Activated T-helper 1 cell treated with anti-CD3 and anti-CD28 coated beads, Interleukin-2, amount 50 U/mL, for 16 hours (primary cell): ENCODE measurements at places on chromosomes 2 and 18.

GRCh38 chr2:190514676-190515075 lies 19.8 kb downstream of the NEMP2 start:
- DNase-seq = no peak

- no peak for DNase-seq
Observed at GRCh38 chr18:3898861-3899613, 449.1 kb downstream of the TGIF1 start.

GRCh38 chr2:216857131-216857550 lies 2.7 kb downstream of the TNP1 start:
- no peak for DNase-seq

DNA sequence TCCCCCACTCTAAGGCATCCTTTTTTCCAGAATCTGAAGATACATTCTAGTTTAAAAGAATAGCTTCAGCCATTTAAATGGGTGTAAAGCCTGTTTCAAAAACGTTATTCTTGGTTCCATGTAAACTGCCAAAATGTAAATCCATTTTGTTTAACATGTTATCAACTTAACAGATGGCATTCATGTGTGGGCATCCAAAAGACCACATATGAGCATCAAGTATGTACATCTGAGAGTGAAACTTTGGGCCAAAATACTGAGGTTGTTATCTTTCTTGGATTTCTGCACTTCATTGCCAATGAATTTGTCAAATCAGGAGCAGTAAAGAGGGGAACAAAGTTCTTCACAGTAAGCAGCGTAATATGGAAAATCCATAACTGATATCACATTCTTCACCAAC lies 395.4 kb downstream of the ZNF804A start:
- DNase-seq = no peak

DNA sequence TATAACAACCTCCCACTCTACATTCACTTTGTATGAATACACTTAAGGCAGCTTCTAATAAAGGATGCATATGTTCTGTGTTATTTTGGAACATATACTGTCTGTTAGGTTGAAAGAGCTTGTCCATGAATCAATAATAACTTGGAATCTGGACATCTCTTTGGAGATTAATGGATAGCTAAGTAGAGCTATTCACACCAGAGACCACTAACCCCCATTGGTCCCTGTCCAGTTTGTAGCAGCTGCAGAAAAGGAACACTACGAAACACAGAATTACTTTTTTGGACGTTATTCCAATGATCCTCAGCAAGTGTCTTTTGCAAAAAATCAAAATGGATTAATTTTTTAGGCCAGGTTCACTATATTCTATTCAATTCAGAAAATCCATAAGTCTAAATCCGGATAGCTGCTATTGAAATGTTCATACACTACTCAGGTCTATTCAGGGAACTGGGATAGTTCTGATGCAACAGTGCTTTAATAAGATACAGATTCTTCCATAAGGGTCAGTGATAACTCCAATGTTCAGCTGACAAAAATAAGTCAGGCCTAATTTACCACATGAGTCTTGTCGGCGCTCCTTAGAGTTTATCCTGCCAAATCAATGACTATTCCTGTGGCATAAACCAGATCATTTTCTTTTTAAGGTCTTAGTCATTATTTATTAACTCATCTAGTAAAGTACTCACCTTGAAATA lies 44.2 kb downstream of the NRXN1 start:
- DNase-seq = no peak

DNA sequence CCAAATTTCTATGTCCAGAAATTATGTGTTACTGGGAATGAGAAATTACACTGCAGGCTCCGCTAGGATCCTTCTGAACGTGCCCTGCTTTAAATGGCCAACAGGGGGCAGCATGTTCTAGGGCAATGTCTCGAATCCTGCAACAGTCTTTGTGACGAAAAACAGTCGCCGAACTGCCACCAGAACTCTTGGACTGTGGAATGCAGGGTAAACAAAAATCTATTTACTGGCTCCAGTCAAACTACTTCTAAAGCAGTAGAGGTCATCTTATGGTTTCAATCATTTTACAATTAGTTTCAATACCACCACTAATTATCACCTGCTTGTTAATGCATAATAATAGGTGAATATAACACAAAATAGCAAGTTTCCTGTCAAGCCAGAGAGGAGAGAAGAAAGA lies 9.8 kb upstream of the ZNF397 start:
- peak; percentile 64 for DNase-seq

DNA sequence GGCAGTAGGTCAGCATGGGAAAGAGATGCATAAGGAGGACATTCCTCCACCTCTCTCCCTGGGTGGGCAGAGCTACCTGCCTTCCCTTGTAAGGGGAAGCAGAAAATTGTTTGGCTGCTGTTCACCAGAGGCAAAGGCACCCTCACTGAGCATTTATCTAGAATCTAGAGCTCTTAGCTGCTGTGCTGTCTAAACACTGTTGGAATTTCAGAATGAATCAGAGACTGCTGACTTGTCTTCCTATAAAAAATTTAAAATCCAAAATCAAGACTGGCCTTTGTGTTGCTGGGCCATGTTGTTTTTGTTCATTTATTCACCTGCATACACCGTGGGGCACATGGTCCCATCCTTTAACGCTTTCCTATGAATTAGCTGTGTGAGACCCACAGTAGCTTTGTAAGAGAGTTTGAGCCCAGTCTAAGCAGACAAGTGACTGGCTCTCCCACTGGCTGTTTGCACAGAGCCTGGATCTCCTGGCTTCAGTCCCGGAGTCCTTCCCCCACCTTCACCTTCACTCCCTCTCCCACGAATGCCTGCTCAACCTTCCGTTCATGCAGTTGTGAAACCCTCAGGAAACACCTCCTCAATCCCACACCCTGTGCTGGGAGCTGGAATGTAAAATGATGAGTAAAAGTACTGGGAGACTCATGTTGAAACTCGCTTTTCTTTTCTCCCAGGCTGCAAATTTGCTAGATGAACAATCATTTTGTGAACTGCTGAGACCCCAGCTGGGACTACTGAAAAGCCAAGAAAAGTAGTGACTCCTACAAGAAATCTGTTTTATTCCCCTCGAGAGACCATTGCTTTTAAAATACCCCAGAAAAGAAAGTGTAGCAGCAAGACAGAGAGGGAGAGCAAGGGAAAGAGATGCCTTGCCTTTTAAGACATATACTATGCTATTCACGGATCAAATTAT lies 76.2 kb downstream of the FAM168B start:
- DNase-seq = no peak

- no peak for DNase-seq
Observed at GRCh38 chr2:230737791-230738226, 25.2 kb downstream of the CAB39 start.

- DNase-seq = no peak
Observed at GRCh38 chr18:34676816-34677574, 33.1 kb upstream of the DTNA start.

DNA sequence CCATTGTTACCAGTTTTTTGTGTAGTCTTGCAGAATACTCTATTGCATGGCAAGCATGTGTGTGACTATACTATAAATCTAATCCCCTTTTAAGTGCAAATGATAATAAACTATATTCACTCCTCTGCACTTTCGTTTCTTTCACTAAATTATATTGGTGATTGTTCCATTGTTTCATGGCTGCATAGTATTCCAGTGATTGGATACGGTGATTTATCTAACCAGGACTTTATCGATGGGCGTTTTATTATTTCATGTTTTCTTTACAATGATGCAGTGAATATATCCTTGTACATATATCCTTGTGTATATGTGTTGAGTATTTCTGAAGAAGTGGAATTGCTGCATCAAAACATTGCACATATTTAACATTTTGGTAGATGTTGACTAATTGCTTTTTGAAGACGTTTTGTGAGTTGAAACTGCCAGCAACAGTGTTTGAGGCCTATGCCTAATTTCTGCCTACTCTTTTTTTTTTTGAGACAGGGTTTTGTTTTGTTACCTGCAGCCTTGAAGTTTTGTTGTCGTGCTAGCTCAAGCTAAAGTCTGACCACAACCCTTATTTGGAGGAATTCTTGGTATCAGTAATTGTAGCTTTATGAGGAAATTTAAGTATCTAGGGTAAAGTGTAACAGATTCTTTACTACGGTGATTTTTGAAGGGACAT lies 2.7 kb downstream of the MIB1 start:
- DNase-seq = no peak

- DNase-seq = no peak
Observed at GRCh38 chr18:74213429-74213828, 65.1 kb downstream of the TIMM21 start.

GRCh38 chr2:47006374-47007222 lies 91.0 kb upstream of the MCFD2 start:
- DNase-seq = no peak

GRCh38 chr2:9326975-9327374 lies 96.4 kb downstream of the ITGB1BP1 start:
- DNase-seq = no peak

- no peak for DNase-seq
Observed at GRCh38 chr2:78418021-78418420, 607.5 kb upstream of the REG3G start.

GRCh38 chr2:173136599-173136998 lies 61.0 kb downstream of the MAP3K20 start:
- DNase-seq = no peak
